ENCODE measurements at places on chromosomes 7 and 10.

- DNase-seq = no peak
These were observed 58.3 kb downstream of the MINDY4 start for GRCh38 chr7:30829471-30829870.

DNA sequence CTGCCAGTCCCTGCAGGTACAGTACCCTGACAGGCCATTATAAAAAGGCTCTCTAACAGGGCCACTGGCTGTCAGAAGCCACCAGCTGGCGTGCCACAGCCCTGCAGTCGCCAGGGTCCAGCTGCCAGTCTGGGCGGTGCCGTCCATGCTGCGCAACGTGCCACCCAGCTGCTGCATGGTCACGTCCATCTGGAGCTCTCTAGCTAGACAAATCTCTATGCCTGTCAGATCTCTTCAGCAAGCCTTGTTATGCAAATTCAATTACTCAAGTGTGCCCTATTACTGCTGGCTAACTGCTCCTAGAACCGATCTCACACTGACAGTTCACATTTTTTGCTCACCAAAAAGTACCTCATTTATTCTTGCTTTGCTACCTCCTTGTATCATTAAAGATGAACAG, 75.9 kb downstream of the HIBADH start:
- no peak for DNase-seq

GRCh38 chr10:5385224-5385623, 19.4 kb downstream of the TUBAL3 start:
- no peak for DNase-seq

DNA sequence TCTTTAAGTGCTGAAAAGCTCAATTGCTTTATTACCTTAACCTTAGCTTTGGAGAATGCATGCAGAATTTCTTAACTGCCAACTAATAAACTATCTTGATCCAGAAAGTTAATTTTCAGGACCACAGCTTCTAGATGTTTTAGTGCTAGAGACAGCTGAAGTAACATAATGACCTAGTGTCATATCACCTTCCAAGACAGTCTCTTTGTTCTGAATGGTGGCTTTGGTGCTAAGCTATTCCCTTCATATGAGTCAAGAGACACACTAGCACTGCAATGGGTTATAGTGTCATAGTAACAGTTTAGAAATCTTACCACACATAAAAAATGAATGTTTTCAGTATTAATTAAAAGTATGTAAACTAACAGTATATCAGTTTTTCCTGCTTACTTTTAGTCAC, 115.4 kb upstream of the LRRN3 start:
- DNase-seq = peak; percentile 11

DNA sequence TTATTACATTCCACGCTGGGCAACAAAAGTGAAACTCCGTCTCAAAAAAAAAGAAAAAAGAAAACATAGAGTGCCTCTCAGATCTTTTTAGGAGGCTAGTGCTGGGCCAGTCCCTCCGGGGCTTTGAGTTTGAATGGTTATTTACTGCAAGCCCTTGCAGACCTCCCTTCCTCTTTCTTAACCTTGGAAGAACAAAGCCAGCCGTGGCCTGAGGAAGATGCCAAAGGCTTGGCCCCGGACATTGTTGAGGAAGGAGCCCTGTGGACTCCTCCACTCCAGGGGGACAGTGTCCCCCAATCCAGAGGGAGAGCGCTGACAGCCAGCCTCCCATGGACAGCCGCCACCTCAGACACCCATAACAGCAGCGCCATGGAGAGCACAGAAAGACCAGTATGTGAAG, 5.0 kb downstream of the TSPAN33 start:
- no peak for DNase-seq

- no peak for DNase-seq
These were observed 63.0 kb downstream of the VOPP1 start for GRCh38 chr7:55509322-55509721.

GRCh38 chr7:34011696-34012095, 106.4 kb downstream of the BMPER start:
- DNase-seq = no peak

DNA sequence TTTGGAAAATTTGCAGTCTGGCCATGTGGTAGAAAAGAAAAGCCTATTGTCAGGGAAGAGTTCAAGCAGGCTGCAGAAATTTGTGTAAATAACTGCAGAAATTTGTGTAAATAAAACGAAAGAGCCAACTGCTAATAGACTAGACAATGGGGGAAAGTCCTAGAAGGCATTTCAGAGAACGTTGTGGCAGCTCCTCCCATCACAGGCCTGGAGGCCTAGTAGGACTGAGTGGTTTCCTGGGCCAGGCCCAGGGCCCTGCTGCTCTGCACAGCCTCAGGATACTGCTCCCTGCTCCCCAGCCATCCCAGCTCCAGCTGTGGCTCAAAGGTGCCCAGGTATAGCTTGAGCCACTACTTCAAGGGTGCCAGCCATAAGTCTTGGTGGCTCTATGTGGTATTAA, 50.9 kb downstream of the RSBN1L start:
- DNase-seq = no peak

DNA sequence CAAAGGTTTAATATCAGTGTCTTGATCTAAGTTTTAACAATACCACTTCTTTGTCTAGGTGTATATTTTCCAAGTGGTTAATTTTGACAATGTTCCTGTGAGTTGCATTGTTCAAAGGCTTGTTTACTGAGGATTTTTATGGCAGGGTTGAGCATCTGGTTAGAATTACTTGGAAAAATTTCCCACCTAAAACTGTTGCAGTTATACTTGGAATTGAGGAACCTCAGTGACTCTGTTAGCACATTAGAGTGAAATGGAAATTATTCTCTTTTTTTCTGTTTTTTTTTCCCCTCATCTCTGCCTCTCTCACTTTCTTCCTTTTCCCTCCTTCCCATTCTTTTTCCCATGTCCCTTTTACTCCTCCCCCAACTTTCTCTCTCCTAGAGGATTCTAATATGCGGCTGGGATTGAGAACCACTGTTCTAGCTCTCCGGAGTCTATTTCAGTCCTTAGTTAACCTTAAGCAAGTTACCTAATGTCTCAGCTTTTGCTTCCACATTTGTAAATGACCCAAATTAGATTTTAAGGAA, 107.0 kb downstream of the PODXL start:
- no peak for DNase-seq

- DNase-seq = no peak
These were observed 6.9 kb downstream of the MMD2 start for GRCh38 chr7:4951903-4952636.

GRCh38 chr10:11007476-11008020, 10.1 kb upstream of the CELF2 start:
- no peak for DNase-seq

GRCh38 chr7:130476297-130477150, 15.4 kb upstream of the MEST start:
- DNase-seq = no peak

DNA sequence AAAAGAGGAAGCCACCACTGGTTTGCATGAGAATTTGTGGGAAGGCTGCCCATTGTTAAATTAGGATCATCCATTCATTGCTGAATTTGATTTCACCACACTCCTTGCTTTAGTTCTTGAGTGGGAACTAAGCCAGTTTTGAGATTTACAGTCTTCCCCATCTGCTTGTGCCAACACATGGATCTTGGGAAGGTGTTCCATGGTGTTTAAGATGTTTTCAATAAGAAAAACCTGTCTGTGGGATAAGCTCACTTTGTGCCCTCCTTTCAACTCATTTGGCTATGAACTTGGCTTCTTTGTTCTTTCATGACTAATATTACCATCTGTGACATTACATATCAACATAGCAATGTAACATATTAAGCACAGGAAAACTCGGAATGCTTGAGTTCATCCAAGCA, 73.2 kb downstream of the INHBA start:
- no peak for DNase-seq

- DNase-seq = no peak
These were observed 1018.2 kb upstream of the KCND2 start for GRCh38 chr7:119254742-119255141.

GRCh38 chr7:142697270-142697669, 52.0 kb upstream of the PRSS1 start:
- no peak for DNase-seq

DNA sequence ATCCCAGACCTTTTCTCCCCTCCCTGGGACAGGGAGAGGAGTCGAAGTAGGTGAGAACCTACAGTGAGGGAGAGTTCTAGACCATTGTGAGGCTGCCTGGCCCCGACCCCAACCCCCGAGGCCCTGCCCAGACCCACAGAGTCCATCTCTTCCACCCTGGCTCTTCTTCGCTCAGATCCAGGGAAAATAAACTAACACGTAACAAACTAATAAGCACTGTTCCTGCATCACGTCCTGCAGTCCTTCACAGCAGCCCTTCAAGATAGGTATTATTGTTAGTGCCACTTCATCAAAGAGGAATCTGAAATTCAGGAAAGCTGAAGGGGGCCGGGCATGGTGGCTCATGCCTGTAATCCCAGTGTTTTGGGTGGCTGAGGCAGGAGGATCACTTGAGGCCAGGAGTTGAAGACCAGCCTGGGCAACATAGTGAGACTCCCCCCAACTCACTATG, at the start of gene SPACDR:
Gene SPACDR (minus strand): TSS at position 51 of the 451 bp plus-strand sequence. CDS start 235 bp downstream, outside the sequence.
- no peak for DNase-seq

- no peak for DNase-seq
These were observed 29.1 kb downstream of the NAPEPLD start for GRCh38 chr7:103119791-103120291.

DNA sequence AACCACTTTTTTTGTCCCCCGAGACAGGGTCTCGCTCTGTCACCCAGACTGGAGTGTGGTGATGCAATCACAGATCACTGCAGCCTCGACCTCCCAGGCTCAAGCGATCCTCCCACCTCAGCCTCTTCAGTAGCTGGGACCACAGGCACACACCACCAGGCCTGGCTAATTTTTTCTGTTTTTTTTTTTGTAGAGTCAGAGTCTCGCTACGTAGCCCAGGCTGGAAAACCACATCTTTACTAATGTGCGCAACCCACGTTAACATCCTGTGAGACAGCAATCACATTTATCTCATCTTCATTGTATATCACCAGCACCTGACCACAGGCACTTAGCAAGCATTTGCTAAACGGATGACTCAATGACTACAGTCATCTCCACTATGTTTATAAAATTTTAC, 77.8 kb upstream of the ATP6V0A4 start:
- DNase-seq = no peak

Measured in left kidney (tissue), 8 donors.